ENCODE measurements at places on chromosomes 6 and 20.

- DNase-seq, result no peak
Observed at GRCh38 chr6:42400061-42400760, 51.5 kb downstream of the TRERF1 start.

- no peak for DNase-seq
Observed at GRCh38 chr6:53161481-53162009, 12.9 kb upstream of the GCM1 start.

DNA sequence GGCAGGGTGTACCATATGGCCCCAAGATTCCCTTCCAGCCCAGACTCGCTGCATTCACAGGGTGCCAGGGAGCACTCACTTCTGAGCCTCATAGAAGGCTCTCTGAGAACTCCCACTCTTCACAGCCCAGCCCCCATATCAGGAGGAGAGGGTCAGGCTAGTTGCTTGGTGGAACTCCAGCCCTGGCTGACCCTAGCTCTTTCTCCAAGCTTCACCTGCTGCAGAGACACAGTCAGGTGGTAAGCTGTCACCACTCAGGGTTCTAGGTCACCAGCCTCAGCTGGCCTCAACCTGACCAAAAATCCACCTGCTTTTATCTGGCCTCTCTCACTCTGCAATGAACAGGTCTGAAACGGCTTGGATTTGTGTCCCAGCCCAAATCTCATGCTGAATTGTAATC is 162.7 kb upstream of the MLN start:
- DNase-seq, result no peak

DNA sequence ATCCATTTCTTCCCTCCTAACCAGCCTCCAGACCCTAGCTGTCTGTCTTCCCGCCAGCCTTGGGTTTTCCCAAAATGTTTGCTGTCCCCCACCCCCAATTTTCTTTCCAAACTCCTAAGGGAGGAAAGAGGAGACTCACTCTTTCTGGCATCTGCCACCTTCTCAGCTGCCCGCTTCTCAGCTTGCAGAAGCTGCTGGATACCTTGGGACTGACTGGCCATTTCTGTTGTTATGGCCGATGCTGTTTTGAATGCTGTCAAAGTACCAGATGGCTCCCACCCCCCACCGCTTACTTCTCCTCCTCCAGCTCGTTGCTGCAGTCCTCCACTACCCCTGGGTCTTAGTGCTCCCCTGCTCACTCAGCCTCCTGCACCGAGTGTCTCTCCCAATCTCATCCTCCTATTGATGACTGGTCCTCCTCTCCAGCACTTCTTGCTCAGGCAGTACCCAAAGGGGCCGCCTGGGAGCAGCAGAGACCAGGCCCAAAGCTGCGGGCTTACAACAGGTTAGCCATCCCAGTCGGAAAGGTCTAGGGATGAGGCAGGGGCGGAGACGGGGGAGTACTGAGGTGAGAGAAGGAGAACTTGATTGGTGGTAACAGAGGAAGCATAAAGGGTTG is at the start of gene ATP6V1G2:
Gene ATP6V1G2 (minus strand): TSS at position 270 of the 619 bp plus-strand sequence. CDS start 49 bp downstream, at position 221.
- DNase-seq, result peak; percentile 90

- no peak for DNase-seq
Observed at GRCh38 chr6:14132921-14133275, 15.3 kb downstream of the CD83 start.

DNA sequence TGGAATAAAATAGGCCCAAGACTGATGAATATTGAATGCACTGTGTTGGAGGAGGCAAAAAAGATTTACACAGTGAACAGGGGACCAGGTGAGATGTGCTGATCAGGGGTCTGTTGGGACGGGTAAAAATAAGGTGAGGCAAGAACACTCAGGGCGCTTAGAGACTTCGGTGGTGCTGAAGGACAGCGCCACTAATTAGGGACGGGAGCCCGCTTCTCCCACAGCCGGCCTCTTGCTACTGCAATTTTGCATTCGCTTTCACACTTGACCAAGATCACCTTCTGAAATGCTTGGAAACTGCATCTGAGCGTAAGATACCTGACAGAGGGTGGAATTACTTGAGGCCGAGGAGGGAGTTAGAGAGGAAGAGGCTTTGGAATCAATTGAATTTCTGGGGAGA is 7.3 kb downstream of the TFAP2D start:
- no peak for DNase-seq

DNA sequence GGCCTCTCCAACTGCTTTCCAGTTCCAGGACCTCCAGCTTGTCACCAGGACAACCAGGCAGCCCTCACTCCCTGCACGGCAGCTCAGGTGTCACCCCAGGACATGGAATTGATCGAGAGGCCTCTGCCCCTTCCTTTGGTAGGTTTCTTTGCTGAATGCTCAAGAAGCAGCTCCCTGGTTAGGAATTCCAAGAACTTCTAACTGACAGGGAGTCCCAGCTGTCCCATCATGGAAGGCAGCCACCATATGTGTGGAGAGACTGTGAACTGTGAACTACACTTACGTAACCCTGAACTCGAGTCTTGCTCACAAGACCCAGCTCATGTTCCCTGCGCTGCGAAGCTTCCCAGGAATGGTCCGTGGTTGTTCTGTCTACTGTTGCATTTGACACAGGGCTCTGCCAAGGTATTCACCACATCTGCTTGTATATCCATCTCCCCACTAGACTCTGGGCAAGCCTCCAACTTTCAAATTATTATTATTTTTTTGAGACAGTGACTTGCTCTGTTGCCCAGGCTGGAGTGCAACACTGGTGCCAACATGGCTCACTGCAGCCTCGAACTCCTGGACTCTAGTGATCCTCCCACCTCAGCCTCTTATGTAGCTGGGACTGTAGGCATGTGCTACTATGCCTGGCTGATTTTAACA is 35.7 kb downstream of the MGME1 start:
- DNase-seq, result peak; percentile 62

- DNase-seq, result no peak
Observed at GRCh38 chr6:40535110-40535818, 51.9 kb downstream of the LRFN2 start.

DNA sequence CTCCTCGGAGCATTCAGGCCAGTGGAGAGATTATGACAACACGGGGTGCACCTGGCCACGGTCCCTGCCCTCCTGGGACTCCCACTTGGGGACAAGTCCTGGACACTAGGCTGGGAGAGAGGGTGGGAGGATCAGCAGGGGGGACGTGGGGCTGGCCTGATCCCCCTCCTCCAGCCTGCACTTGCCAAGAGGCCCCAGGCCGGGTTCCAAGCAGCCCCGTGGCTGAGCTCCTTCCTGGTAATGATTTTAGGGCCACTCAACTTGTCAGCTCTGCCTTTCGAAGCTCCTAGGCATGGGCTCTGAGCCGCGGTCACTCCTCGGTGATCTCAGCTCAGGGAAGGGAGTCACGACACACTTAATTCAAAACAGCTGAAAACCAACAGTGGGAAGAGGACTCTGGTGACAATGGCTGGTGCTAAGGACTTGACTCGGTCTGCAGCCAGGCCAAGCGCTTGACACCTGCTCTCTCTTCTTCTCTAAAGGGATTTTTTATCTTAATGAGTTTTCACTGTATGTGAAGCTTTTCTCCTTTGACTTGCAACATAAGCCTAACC is 161.7 kb downstream of the BMP7 start:
- no peak for DNase-seq

DNA sequence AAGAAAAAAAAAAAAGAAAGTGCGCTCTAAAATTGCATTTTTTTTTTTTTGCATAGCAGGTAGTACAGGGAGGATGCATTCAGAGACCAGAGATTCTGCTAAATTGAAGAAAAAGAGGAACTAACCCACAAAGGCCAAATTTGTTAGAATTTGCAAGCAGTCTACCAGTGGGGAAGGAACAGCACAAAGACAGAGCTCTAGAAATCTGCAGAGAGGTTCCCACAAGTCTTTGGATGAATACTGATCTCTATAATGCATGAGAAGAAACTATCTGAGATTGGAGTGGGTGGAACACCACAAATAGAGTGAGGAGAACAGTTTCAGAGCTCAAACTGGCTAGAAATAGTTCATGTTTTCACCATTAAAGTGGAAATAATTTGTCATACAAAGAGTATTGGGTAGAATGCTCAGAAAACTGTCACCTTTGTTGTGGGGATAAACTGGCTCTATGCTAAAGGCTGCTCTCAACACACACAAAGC is 79.6 kb upstream of the AHI1 start:
- no peak for DNase-seq

GRCh38 chr20:3818155-3819151 is 1.9 kb upstream of the AP5S1 start:
- peak; percentile 44 for DNase-seq

- no peak for DNase-seq
Observed at GRCh38 chr6:116562614-116563013, 8.7 kb upstream of the RWDD1 start.

DNA sequence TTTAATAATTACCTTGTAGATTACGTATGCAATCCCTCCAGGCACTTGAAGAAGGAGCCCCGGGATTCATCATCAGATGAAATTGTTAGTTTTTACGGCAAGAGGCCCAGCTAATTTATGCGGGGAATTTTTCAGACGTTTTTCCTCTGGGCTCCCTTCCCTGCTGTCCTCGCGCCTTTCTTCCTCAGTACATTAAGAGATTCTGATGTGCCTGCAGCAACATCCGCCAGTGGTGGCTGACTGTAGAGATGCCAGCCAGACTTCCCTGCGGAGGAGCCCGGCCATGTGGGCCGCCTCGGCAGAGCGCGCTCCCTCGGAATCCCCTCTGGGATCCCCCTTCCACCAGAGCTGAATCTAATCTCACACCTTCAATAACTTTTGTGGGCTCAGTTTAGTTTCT is 46.4 kb upstream of the POU3F2 start:
- no peak for DNase-seq

DNA sequence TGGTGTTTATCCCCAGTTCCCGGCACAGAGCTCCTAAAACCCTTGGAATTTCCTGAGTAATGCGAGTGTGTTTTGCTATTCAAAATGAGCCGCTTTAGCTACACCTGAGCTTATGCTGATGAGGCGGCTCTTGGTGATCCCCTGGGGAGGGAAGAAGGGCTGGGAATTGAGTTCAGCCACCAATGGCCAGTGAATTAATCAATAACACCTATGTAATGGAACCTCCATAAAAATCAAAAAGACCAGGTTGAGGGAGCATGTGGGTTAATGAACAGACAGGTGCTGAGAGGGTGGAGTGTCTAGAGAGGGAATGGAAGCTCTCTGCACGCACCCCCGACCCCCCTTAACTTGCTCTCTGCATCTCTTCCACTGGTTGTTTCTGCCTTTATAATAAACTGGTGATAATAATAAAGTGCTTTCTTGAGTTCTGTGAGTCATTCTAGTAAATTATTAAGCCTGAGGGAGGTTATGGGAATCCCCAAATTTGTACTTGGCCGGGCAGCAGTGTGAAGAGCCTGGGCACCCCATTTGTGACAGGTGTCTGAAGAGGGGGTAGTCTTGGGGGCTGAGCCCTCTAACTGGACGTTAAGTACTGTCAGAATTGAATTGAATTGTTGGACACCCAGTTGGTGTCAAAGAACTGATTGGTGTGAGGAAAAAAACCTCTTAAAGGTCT is 24.6 kb upstream of the SERPINB1 start:
- no peak for DNase-seq

GRCh38 chr6:104118274-104118673 is 741.4 kb downstream of the HACE1 start:
- peak; percentile 66 for DNase-seq

GRCh38 chr20:46046588-46047310 is 17.7 kb downstream of the SLC12A5 start:
- DNase-seq, result no peak

GRCh38 chr20:8782804-8783203 is 286.1 kb upstream of the PLCB4 start:
- peak; percentile 82 for DNase-seq

GRCh38 chr20:35985806-35986205 is 17.4 kb downstream of the CNBD2 start:
- DNase-seq, result no peak

DNA sequence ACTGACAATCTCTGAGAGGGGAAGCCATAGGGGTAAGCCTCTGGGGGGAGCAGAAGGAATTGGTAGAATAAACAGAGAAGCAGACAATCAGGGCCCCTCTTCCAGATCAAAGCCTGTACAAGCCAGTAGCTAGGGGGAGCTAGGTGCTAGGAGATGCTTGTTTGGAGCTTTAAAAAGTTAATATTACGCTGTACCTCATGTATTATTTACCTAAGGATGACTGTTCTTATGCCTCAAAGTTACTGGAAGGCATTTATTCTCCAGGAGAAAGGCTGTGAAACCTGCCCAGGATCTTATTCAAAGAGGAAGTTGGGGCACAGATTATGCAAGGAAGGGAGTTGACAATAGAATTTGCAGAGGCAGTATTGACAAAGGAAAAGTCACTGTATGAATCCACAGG is 111.8 kb upstream of the SLC35F1 start:
- DNase-seq, result no peak

GRCh38 chr20:36744243-36744642 is 1.6 kb downstream of the NDRG3 start:
- no peak for DNase-seq

- no peak for DNase-seq
Observed at GRCh38 chr6:169885831-169886230, 134.4 kb downstream of the ERMARD start.

Measured in skeletal muscle cell (primary cell).